GM13976 (cell line): ENCODE measurements at places on chromosomes 1 and 21.

- no peak for DNase-seq
These were observed 28.1 kb downstream of the KCNA10 start for GRCh38 chr1:110490791-110491451.

DNA sequence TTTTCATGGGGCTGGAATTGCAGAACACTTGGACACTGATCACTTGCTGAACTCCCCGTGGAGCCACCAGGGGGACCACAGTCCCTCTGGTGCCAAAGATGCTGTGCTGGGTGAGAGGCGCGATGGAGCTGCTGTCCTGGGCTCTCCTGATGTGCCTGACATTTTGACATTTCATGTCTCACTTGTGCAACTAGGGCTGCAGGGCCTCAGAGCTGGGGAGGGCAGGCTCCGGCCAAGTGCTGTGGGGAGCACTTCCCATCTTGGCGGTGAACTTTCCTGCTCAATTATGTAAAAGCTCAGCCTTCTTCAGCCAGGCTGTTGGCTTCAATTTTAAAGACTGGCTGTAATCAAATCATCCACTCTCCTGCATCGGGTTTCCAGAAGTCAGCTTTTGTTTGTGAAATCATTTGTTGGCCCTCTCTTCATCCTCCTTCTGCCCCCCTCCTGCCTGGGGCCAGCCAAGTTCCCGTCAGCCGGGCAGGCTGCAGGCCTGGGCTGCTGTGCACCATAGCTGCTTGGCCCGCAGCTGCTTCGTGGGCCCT, 36.8 kb downstream of the KCNAB2 start:
- DNase-seq: no peak

DNA sequence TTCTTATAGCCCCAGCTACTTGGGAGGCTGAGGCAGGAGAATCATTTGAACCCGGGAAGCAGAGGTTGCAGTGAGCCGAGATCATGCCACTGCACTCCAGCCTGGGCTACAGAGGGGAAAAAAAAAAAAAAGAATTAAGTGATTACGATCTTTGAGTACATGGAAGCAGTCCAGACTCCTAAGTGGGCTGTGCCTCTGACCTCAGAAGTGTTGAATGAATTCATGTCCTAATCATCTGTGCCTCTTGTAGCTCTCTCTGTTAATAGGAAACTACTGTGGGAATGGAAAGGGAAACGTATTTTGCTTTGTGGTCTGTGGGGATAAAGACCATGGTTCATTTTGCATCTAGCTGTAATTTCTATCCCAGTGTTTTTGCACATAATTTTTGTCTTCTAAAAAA, 8.4 kb upstream of the IVNS1ABP start:
- no peak for DNase-seq

DNA sequence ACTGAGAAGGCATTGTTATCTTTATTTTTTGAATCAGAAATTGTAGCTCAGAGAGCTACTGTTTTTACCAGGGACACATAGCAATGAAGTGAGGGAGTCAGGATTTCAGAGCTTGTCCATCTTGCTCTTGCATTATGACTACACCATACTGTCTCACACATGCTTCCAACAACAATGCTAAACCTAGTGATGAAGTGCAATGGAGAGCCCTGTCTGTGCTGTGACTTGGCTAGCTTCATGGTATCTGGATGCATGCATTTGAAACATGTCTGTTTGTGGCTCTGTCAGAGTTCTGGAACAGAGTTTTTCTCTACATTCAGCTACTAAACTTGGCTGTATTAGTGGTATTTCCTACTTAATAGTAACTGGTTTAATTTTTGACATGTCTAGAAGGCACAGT, 7.0 kb downstream of the PLPPR4 start:
- no peak for DNase-seq

- no peak for DNase-seq
These were observed 222.0 kb upstream of the RAB4A start for GRCh38 chr1:229048896-229049295.

GRCh38 chr1:178161516-178161915, 67.6 kb downstream of the RASAL2 start:
- no peak for DNase-seq

- DNase-seq: no peak
These were observed 180.8 kb downstream of the C1orf21 start for GRCh38 chr1:184567637-184568036.

DNA sequence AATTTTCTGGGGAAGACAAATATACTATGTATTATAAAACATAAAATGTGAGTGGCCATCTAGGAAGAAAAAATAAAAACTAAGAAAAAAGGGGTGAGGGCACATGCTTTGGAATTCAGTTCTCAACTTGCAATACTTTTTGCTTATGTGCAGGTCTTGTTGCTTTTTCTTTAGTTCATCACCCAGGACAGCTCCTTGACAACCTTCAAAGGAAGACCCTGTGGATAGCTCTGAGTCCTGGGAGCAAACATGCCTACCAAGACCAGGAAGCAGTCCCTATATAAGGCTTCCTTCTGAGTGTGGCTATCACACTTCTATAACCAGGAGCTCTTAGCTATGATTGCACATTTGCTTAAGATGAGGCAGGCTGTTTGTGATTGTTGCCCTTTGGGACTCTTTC, 78.0 kb downstream of the WDR64 start:
- no peak for DNase-seq

DNA sequence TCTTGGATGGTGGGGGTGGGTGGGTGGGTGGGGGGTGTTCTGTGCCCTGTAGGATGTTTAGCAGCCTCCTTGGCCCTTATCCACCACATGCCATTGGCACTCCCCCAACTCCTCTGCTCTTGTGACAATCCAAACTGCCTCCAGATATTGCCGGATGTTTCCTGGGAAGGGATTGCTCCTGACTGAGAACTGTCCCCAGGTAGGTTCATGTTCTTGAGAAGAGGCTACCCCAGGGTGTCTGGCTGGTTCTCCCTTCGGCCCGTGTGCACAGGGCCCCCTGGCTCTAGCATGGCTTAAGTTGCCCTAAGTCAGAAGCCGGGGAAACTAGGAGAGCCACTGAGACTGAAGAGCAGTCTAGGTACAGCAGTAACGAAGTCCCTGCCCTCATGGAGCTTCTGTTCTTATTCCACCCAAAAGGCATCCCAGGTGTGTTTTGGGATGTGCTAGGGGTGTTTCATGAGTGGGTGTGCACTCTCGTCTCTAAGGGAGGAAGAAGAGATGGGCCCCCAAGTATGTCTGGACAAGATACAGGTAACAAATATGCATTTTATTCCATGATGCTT, 19.8 kb upstream of the THRAP3 start:
- peak; percentile 3 for DNase-seq

DNA sequence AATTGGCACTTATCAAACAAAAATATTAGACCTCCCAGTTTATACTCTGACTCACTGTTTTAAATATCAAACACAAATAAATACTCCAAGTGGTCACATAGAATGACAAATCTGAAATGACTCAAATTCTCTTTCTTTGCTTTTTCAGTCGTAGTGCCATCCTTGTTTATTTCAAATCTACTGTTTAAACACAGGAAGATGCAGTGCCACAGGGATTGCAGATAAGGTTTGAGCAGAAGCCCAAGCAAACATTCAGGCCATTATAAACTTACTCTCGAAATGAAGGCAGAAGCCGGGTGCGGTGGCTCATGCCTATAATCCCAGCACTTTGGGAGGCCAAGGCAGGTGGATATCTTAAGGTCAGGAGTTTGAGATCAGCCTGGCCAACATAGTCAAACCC, 255.4 kb upstream of the PLXNA2 start:
- no peak for DNase-seq

- no peak for DNase-seq
These were observed 72.7 kb upstream of the CNIH3 start for GRCh38 chr1:224543453-224543852.
